ENCODE measurements at places on chromosomes 7 and 10. TPM values are rescaled to one million over a fixed set of nuclear protein-coding genes. Genes with fewer than 3 reads are reported as not detected.

Gene AMPH
- polyA plus RNA-seq: 1.4 TPM

DNA sequence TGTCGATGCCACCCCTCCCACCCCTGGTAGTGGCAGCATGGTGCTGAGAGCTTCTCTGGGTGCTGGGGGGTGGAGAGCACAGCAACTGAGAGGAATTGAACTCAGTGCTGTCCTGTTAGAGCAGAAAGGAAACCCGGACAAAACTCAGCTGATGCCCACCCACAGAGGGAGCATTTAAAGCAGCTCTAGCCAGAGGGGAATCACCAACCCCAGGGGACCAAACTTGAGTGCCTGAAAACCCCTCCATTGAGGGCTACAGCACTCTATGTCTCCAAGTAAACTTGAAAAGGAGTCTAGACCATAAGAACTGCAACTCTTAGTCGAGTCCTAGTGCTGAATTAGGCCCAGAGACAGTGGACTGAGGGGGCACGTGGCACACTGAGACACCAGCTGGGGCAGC is 16.8 kb upstream of the FOXI2 start:
- no peak for DNase-seq

DNA sequence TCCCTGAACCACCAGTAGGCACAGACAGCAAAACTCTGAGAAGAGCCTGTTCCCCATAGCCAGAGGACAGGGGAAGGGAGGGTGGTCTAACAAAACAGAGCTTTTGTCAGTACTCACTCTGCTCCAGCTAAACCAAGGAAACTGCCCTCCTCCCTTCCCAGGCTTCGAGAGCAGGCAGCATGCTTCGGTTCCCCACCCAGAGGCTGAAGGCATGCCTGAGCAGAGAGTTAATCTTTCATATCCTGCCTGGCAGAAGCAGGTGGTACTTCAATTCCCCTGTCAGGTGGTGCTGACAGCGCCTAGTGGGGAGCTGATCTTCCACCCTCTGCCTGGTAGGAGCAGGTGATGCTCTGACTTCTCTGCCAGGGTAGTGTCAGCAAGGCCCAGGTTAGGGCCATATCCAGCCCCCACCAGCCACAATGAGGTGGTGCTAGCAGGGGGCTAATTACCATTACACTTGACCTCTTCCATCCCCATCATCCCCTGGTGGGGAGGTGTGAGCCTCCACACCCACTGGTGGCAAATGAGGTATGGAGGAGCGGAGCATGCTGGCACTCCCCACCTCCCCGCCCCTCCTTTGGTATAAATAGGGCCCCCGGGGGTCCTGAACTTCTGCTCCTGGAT is 35.1 kb downstream of the SDK1 start:
- peak; percentile 40 for DNase-seq

GRCh38 chr7:44175730-44176129 is 13.5 kb downstream of the GCK start:
- DNase-seq: no peak

DNA sequence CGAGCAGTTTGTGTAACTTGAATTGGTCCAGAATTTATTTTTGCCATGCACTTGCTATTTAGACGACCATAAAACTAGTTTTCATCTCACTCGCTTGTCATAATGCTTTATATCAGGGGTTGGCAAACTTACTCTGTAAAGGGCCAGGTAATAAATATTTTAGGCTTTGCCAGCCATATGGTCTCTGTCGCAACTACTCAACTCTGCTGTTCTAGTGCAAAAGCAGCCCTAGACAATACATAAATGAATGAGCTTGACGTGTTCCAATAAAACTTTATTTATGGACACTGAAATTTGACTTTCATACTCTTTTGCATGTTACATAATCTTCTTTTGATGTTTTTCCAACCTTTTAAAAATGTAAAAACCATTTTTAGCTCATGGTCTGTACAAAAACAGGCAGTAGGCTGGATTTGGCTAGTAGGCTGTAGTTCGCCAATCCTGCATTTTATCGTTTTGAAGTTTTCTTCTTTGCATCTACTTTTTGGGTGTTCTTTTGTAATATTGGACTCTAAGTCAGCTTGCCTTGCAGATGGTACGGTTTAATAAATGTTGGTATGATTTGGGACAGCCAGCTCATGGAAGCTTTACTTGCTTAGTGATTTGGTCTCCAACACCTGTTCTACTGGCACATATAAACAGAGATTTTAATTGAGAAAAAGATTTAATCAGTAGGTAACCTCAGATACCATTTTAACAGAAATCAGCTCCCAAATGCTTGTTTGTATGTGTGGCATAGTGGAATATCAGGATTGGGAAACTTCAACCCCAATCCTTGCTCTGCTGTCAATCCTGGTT is 25.6 kb downstream of the SND1 start:
- no peak for DNase-seq

- no peak for DNase-seq
These were observed 24.3 kb downstream of the FBXW4 start for GRCh38 chr10:101670635-101671034.

- peak; percentile 18 for DNase-seq
These were observed 38.8 kb downstream of the DLG5 start for GRCh38 chr10:77887631-77888355.

DNA sequence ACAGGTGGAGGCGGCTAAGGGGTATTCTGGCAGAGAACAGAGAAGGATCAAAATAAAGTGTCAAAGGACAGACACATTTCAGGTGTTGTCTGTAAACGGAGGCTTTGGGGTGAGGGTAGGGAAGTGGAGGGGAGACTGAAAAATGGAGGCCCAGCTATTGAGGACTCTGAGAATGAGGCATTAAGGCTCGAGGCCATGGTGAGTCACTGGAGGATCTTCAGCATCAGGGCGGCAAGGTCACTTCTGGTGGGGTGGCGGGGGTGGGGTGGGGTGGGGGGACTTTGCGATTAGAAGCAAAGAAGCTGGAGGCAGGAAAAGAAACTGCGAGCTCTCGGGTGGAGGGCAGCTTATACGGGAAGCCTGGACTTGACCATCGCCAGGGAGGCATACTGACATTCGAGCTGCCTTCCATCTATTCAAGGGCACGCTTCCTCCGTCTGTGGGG is 58.4 kb upstream of the PCGF5 start:
- DNase-seq: no peak
